ENCODE measurements at places on chromosomes 3 and 15.

DNA sequence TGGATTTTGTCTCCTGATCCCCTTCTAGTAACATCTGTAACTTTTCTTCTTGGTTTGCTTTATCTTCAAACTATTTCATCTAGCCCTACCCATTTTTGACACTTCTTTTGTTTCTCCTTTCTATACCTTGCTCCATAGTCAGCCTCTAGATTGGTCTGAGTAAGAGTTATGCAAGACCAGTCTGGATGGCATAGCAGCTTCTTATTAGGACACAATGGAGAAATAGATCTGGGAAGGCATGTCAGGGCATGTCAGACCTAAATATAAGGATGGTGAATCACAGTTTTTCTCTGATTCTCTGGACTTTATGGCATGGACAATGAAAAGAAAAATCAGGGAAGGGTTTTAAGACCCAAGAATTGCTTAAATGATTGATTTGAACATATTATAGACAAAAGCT lies 452.5 kb downstream of the RAP2B start:
- peak; percentile 69 for DNase-seq

- no peak for DNase-seq
These were observed 145.0 kb downstream of the ATP10A start for GRCh38 chr15:25718169-25718536.

- DNase-seq, result no peak
These were observed 8.8 kb downstream of the BNIP2 start for GRCh38 chr15:59680346-59680745.

GRCh38 chr15:25362545-25362944 lies 76.3 kb downstream of the UBE3A start:
- DNase-seq, result no peak

DNA sequence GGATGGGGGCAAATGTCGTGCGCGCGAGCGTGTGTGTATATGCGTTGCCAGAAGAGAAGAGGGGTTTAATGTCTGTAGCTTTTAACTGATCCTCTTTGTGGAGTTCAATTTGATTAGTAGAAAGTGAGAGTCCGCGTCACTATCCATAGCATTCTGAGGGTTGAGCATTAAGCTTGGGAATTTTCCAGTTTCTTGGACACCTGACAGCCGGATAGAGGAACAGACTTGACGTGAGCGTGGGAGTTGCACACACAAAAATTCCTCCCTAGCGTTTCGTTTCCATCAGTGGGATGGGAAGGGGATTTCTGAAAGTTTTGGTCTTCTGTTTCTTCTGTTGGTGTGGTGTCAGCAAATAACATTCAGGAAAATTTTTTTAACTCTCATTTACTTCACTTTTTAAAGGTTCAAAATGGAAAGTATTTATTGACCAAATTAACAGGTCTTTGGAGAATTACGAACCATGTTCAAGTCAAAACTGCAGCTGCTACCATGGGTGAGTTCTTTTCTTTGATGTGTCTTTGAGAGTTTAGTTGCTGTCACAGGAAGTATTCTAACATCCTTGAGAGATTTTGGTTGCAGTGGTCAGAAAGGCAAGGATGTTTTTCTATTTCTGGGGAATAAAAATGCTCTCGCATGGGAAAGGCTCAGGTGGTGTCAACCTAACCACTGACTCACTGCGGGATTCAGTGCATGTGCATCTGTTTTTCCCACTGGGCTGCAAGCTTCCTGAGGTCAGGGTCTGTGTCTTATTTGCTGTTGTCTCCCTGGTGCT lies 841 bp downstream of the POGLUT1 start:
- no peak for DNase-seq

- no peak for DNase-seq
These were observed 228.0 kb downstream of the MBNL1 start for GRCh38 chr3:152496716-152497115.

- no peak for DNase-seq
These were observed 55.7 kb downstream of the RLBP1 start for GRCh38 chr15:89165677-89166076.

GRCh38 chr15:43268111-43269105 lies 1.7 kb upstream of the TGM5 start:
- DNase-seq, result no peak

DNA sequence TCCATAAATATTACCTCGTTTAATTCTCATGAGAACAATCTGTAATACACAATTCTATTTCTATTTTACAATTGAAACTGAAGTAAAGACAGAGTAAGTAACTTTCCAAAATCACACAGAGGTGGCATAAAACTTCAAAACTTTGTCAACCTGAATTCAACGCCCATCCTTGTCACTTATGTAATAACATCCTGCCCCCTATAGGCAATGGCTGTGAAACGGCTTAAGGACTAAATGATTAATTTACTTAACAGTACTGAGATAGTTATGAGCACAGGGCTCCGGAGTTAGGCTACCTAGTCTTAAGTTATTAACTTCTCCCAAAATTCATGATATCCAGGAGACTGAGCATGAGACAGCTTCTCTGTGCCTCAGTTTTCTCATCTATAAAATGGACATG lies 293.1 kb upstream of the CHRM5 start:
- no peak for DNase-seq

GRCh38 chr3:38644662-38645053 lies 4.8 kb downstream of the SCN5A start:
- DNase-seq, result no peak

DNA sequence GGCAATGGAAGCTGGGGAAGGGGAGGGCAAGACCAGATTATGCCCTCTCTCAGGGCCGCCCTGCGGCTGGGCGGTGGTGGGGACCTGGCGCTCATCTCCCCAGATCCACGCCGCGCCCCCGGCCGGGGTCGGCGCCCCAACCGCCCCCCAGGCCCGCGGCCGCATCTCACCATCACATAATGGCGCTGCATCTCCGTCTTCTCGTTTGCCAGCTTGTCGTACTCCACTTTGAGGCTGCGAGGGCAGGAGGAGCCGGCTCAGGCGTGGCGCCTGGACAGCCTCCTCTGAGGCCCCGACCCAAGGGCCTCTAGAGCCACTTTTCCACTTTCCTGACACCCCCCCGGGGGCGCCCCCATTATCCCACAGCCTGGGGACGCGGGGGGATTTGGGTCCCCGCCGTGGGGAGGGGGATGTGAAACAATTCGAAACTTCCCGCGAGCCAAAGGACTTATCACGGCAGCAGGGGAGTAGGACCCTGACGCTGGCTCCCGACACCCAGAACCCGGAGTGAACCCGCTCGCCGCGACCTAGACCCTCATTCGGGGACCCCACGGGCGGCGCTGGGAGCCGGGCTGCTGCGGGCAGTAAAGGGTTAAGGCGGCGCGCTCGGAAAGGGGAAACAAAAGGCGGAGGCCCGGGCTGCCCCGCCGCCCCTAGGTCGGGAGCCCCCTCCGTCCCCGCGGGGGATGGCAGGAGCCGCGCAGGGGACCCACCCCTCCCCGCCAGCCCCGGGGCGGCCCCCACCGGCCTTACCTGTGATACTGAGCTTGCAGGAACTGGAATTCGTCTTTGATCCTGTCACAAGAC lies 2.1 kb downstream of the TLE3 start:
- DNase-seq, result no peak

- no peak for DNase-seq
These were observed 32.0 kb downstream of the AP4E1 start for GRCh38 chr15:50940506-50940905.

- DNase-seq, result no peak
These were observed 33.2 kb upstream of the RPP14 start for GRCh38 chr3:58272891-58273290.

DNA sequence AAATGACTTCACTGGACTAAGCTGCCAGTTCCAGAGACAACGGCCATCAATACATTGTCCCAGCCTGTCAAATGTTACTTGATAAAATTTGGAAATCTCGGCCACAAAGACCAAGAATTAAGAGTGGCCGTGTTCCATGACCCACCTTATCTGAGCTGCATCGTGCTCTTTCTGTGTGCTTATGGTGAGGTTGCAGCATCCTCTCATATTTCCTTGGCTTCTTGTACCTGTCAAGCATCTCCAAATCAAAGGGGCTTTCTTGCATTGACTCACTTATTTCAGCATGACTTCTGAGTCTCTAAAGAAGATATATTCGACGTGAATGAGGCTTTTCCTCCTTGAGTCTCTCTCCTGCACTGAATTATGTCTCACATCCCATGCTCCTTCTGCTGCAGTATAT lies 421.7 kb downstream of the MCTP2 start:
- no peak for DNase-seq

- DNase-seq, result no peak
These were observed 686 bp upstream of the P3H2 start for GRCh38 chr3:190121383-190121782.

GRCh38 chr15:68801572-68802148 lies 19.0 kb downstream of the ANP32A start:
- no peak for DNase-seq

- no peak for DNase-seq
These were observed 185.8 kb upstream of the ROBO1 start for GRCh38 chr3:79953591-79954101.

GRCh38 chr3:17179381-17180205 lies 294.8 kb downstream of the PLCL2 start:
- no peak for DNase-seq

- DNase-seq, result no peak
These were observed 145.2 kb downstream of the VGLL3 start for GRCh38 chr3:86845726-86846125.

- DNase-seq, result no peak
These were observed 14.6 kb downstream of the LMOD3 start for GRCh38 chr3:69107841-69108240.

DNA sequence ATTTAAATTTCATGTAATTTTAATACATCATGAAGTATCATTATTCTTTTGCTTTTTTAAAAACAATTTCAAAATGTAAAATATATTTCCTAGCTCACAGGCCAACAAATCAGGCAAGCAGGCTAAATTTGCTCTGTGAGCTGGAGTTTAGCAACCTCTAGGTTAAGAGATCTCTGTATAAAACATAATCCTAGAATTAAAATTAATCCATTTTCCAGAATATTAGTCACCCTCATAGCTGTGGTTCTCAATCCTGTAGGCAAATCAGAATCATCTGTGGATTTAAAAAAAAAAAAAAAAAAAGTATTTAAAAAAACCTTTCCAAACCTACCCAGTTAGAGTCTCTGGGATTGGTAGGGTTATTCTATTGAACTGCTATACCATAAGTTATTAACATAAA lies 209.7 kb downstream of the MINAR1 start:
- no peak for DNase-seq

- no peak for DNase-seq
These were observed 332.8 kb downstream of the ULK4 start for GRCh38 chr3:41629072-41629471.

Data from AG04449 (cell line).